Activated T-cell treated with anti-CD3 and anti-CD28 coated beads, Interleukin-2, amount 50 U/mL, for 4 hours (primary cell): ENCODE measurements at places on chromosomes 1 and 21.

GRCh38 chr21:42308161-42308913 is 6.9 kb downstream of the TFF3 start:
- no peak for DNase-seq

GRCh38 chr1:44354268-44354839 is 703 bp downstream of the ERI3 start:
- no peak for DNase-seq

- DNase-seq: no peak
Measured at GRCh38 chr1:114467491-114467890, 43.5 kb downstream of the TRIM33 start.

- DNase-seq: no peak
Measured at GRCh38 chr1:9062846-9063245, 6.6 kb downstream of the SLC2A5 start.

DNA sequence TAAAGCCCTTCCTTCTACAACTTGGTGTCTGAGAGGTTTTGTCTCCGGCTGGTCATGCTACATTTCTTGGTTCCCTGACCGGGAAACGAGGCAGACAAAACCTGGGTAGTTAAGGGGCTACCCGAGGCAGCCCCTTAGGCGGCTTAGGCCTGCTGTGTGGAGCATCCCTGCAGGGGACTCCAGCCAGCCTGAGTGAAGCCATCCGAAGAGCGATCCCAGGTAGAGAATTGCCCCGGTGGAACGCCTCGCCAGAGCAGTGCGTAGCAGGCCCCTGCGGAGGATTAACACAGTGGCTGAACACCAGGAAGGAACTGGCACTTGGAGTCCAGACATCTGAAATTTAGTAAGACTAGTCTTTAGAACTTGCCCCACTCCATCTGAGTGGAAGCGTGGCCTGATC is 21.2 kb upstream of the MYOCOS start:
- DNase-seq: no peak

DNA sequence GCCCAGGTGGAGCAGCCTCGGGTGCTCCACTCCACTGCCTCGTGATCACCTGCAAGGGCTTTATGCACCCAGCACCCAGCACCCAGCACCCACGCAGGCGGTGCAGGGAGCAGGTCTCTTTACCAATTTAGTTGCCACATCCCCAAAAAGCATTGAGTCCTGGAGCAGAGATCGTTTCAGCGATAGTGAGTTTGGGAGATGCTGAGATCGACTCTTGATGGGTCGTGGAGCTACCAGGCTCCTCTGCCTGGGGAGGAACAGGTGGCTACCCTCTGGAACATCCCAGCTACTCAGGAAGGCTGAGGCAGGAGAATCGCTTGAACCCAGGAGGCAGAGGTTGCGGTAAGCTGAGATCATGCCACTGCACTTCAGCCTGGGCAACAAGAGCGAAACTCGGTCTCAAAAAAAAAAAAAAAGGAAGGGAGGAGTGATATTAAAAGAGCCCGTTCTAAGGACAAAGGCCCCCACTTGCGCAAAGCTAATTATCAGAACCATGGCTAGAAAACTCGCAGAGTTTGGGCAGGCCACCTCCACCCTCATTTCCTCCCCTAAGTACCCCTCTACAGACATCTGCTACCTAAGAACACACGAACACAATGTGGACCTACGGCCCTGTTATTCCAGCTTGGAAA is 106.5 kb upstream of the SLC45A1 start:
- DNase-seq: no peak

DNA sequence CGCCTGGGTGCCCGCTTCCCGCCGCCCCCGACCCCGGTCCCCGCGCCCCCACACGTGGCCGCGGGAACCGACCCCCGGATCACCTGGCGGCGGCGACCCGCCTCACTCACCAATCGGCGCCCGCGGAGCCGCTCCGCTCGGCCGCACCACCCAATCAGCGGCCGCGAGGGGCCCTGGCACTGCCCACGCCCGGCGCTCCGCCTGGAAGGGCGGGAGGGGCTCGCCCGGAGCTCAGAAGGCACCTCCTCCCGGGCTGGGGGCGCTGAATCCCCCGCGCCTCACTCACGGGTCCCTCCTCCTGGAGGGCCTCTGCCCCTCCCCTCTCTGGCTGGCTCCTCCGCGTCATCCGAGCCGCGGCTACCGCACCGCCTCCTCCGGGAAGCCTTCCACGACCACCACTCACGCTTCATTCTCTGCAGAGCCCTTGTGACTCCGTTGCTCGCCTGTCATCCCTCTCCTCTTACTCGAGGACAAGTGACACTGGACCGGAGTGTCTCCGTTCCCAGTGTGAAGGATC is 374 bp downstream of the SH2D5 start:
- DNase-seq: peak; percentile 57

GRCh38 chr1:53734650-53735211 is 4.2 kb downstream of the GLIS1 start:
- DNase-seq: no peak
